ENCODE measurements at places on chromosomes 13 and 19.
A peak's percentile ranks its signal among the peaks of the same experiment; 100 is the strongest.

GRCh38 chr13:110780422-110780821, 66.9 kb downstream of the ING1 start:
- no peak for DNase-seq

- peak; percentile 49 for DNase-seq
These were observed 1.4 kb downstream of the FFAR2 start for GRCh38 chr19:35449359-35450043.

DNA sequence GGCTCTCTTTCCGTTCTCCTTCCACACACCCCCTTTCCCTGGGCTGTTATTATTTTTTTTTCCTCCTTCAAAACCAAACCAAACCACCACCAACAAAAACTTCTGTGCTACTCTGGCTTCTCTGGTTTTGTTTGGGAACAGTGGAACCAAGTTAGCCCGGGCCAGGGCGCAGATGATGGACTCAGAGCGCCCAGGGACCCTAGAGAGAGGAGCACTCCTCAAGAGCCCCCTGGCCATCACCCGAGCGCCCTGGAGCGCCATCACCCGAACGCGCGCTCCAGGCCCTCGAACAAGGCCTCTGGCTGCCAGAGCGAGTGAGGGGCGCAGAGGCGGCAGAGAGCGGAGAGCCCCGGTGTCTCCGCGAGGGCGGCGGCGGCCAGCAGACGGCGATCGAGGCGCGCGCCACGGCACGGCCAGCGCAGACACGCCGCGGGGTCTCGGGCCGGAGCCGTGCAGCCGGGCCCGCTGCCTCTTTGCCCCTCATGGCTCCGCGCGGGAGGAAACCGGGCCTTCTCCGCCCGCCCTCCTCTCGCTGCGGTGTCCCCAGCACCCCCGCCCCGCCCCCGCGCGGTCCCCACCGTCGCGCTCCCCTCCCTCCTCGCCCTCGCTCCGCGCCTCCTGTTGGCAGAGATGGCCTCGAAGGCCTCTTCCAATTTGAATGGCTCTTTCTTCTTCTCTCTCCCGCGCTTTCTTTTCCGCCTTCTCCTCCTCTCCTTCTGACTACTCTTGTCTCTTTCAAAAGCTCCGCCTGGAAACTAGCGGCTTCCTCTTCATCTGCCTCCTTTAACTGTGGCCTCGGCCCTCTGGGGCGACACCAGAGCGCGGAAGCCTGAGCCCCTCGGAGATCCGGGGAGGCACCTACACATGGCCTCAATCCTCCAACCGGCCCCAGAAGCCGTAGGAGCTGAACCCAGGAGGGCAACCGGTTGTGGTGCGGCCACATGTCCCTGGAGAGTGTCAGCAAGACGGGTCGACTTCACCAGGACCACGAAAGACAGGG, 4.1 kb upstream of the SOX1 start:
- DNase-seq: no peak

DNA sequence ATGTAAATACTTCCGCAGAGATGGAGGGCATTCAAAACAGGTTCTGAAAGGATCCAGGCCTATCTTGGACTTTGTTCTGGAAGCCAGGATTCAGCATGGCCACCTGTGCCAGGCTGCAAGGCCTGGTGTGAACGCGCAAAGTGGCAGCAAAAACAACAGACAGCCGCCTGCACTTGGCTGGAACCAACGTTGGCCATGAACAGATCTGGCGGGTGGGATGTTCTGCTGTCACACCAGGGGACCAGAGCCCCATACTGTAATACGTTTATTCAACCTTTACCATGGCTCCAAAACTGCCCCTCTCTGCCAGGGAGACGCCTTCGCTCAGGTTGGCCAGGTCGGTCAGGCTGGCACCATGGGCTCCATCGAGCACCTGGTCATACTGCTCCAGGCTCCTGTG, 69.7 kb downstream of the EPS15L1 start:
- DNase-seq: no peak

DNA sequence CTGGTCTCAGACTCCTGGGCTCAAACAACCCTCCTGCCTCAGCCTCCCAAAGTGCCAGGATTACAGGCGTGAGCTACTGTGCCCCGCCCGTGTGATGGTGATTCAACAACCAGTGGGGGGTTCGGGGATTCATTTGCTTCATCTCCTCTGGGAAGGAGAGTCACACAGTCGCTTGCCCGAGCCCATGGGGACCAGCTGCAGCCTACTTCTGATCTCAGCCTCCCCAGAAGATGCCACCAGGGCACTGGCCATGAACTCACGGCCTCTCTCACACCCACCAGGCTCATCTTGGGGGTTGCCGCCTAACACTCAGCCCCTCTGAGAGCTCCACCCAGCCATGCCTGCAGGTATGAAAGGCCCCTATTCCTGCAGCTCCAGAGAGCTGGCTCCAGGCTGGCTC, 6.8 kb downstream of the TOMM40 start:
- DNase-seq: no peak

DNA sequence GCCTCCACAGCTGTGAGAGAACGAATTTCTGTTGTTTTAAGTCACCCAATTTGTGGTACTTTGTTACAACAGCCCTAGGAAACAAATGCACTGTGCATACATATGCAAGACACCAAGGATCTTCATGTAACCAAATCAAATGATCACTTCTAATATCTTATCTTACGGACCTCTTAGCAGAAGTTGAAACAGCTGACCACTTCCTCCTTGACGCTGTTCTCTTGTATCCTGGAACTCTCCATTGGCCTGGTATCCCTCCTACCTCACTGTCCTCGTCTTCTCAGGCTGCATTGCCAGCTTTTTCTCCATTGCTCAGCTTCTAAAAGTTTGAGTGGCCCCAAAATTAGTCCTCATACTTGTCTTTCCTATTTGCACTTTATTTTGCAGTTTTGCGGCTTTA, 200.4 kb downstream of the DLEU7 start:
- no peak for DNase-seq

DNA sequence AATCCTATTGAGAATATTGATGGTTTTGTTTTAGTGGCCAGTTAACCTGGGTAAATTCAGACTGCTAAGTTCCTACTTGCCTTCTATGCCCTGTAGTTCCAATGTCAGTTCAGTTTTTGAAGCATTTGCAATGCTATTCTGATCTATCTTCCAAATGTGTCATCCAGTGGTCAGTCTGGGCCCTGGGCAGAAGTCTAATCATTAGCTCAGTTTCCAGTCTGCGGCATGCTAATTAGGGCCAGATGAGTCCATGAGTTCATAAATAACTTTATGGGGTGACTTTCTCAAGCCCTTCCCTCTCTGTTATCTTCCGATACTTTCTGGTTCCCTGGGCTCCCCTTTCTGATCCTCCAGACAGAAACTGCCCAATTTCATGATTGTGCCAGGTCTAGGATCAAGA, 32.7 kb downstream of the FAM187B start:
- no peak for DNase-seq

GRCh38 chr19:53034948-53035675, 9.4 kb upstream of the ERVV-2 start:
- DNase-seq: no peak

DNA sequence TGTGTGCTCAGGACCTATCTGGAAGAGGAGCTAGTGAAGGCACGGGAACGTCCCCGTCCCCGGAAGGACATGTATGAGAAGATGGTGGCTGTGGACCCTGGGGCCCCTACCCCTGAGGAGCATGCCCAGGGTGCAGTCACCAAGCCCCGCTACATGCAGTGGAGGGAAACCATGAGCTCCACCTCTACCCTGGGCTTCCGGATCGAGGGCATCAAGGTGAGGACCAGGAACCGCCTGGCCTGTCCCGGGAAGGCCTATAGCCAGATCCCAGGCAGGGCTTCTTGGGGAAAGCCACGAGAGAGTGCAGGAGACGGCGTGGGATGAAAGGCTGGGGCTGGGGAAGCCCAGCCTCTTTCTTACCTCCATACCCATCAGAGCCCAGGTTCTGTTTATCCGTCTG, 16.2 kb downstream of the ITPKC start:
- no peak for DNase-seq

DNA sequence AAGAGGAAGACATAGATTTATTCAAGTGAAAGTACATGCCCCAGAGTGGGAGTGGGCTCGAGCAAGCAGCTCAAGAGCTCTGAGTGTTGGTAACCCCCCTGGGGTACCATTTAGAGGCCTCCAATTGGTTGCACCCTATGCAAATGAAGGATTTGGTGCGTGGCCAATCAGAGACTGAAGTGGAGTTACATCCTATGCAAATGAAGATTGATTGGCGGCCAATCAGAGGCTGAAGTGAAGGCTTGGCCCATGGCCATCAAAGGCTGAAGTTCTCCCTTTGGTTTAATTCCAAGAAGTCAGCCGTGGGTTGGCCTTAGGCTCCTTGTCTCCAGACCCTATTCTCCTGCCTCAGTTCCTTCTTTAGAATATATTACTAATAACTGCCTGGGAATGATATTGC, 12.9 kb upstream of the IGFL1 start:
- no peak for DNase-seq

GRCh38 chr19:40797963-40798682, 868 bp upstream of the EGLN2 start:
- no peak for DNase-seq

- no peak for DNase-seq
These were observed at the start of gene CCDC70 for GRCh38 chr13:51861723-51862300. Gene CCDC70, plus strand, starts transcription at chr13:51861969. Its CDS starts 3,443 bp downstream, at chr13:51865412.

DNA sequence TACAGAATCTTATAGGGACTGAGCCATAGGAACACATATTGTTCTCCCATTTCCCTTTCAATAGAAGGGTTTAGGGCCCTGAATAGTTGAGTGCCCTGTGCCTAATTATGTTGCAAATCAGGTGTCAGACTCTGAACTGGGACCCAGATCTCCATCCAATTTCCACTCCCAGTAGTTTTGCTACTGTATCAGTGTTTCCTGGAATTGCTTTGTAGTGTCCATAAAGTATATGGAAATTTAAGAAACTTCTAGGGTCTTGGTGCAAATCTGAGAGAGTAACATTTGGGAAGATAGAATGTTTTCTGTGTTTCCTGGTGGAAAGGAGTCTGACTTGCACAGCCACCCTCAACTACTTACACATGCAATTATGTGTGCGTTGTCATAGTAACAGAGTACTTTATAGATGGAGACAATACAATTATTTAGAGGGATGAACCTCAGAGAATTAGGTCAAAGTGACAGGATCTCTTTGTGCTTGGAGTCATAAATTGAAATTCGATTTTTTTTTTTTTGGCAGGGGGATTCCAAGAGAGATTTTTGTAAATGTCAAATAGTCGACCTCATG, 646 bp upstream of the SLC10A2 start:
- DNase-seq: no peak

DNA sequence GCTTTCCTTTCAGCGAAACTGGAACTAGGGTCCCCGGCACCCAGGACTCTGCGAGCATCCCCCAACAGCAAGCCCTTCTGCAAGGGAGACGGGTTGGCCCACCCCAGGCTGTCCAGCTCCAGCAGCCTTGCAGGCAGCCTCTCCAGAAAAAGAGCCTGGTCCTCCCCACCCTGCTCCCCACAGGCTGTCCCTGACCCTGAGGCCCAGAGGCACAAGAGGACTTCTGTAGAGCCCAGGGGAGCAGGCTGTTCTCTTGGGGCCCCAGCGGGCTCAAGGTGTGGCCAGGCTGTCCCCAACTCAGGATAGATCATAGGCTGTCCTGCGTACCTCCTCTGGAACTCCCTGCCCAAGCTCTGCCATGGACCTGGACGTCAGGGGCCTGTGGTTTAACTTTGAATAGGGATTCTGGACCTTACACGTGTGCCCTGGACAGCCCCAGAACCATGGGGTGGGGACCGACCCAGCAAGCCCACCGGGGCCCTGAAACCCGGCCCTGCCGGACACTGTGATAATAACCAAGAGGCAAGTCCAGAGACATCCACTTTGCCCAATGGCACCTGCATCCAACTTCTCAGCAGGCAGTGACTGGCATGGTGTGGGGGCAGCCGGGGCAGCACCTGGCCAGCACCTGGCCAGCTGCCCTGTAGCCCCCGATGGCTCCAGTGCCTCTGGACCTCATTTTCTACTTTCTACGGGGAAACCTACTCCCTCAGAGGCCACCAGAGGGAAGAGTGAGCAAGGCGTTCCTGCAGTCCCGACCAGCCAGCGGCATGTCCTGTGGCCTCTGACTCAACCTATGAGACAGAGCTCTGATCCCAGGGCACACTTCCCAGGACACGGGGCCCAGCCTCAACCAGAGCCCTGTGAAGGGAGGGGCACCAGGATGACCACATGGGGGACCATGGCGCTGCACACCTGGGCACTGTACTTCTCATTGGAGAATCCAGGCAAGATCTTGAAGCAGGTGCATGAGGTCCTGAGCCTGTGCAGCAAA, 50.9 kb upstream of the TPM4 start:
- no peak for DNase-seq

GRCh38 chr19:49348305-49349189, 13.3 kb downstream of the CD37 start:
- no peak for DNase-seq

GRCh38 chr19:49071860-49072547, 495 bp downstream of the KCNA7 start:
- no peak for DNase-seq

DNA sequence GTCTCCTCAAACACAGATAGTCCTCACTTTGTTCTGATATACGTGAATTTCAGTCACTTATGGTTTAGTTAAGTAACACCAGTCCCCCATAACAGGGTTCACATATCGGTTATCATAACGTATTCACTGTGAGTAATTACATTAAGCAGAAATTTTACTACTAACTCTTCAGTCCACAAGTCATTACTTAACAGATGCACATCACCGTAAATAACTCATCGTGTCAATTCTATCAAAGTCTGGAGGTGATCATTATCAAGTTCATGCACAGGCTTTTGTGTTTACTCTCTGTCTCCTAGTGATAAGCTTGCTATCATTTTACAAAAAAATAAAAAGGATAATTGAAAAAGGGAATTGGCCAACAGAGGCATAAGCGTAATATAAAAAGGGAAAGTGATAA, 287.4 kb upstream of the ATXN8OS start:
- no peak for DNase-seq

DNA sequence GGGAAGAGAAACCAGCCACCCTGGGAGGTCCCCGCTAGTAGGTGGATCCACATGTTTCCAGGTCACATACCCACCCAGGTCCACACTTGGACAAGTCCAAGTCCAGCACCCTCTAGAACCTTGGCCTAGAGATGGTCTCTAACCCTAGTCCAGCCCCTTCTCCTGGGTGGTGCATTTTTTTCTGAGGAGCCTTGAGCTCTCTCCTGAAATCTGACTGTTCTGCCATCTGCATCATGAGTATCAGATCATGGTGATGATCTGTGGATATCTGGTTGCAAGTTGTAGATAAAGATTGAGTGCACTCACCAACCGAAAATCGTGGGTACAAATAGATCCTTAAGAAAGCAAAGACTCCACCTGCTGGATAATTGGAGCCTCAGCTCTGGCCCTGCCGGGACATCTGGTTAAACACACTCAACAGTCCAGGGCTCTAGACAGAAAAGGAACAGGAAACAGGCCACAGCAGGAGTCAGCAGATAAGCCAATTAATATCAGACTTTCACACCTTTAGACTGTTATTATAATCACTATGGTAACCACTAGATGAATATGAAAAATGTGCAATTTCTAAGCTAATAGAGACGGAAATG, 41.1 kb downstream of the GPR12 start:
- peak; percentile 83 for DNase-seq

DNA sequence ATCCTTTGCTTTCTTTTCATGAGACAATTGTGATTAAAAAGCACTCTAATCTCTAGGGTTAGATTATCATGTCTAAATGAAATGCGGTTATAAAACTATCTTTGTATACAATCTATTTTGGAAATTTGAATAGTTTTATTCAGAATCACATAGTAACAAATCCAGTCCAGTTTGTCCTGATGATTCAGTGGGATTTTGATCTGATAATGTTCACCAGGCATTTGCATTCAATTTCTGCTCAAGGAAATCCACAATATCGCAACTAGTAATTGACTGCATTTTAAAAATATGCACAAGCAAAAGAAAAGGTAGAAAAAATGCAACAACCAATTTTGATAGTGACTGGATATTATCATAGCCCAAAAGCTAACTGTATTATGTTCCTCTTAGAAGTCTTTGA, 63.8 kb downstream of the ITGBL1 start:
- DNase-seq: no peak

- DNase-seq: no peak
These were observed 20.2 kb downstream of the SIGLECL1 start for GRCh38 chr19:51271067-51271466.
